ENCODE measurements at places on chromosomes 11 and 22.

GRCh38 chr11:110034806-110035205 lies 58.4 kb upstream of the ZC3H12C start:
- no peak for DNase-seq

DNA sequence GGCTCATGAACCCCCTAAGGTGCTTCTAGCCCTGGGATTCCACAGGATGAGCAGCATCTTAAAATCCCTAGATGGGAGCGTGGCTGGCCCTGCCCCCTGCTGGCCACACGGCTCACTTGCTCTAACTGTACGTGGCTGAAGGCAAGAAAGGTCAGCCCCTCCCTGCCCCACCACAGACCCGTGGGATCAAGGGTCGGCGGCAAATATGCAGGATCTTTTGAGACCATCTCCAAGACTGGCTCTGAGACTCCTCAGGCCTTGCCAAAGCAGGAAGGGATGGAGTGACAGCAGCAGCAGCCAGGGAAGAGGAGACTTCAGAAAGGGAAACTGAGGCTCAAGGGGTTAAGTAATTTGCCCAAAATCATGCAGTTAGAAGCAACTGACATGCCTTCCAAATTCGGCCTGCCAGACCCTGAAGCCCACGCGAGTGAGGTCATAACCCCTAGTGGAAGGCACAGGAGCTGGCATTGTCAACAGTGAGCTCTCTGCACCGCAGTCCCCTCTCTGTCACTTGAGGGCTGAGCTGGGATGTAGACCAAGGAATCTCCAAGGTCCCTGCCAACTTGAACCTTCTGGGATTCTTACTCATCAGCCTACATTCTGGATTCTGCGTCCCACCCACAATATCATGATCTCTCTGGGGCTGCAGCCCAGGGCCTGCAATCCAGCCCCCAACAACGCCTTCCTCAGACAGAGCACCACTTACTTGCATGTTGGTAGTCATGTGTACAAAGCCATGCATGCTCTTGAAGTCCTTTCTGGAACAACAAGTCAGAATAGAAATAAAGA lies 31.4 kb downstream of the CREB3L1 start:
- peak; percentile 74 for DNase-seq

- DNase-seq: no peak
Measured at GRCh38 chr11:22656130-22656529, 10.3 kb upstream of the GAS2 start.

- no peak for DNase-seq
Measured at GRCh38 chr11:134082990-134083389, 14.1 kb downstream of the JAM3 start.

DNA sequence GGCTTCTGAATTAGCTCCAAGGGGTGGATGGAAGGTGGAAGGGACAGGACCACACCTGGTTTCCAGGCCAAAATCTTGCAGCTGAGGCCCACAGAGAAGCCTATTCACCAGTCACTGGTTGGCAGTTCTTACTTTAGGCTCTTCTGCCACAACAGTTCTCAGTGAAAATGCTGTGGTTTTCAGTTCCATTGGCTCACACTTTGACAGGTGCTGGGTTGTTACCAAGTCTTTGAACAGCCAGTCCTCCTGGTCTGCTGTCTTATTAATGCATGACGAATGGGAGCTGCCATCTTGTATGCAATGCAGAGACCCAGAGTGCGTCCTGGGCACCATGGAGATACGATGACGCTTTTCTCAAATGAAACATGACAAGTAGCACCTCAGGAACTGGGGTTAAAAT lies 232.0 kb upstream of the ZBED5 start:
- no peak for DNase-seq

- DNase-seq: no peak
Measured at GRCh38 chr11:96211436-96211835, 131.6 kb downstream of the MAML2 start.

GRCh38 chr11:22728600-22729389 lies 62.4 kb downstream of the GAS2 start:
- no peak for DNase-seq

- DNase-seq: peak; percentile 26
Measured at GRCh38 chr11:67119585-67120391, 725 bp downstream of the KDM2A start.

- DNase-seq: peak; percentile 95
Measured at GRCh38 chr11:8719211-8719649, 36.6 kb downstream of the RPL27A start.

- DNase-seq: no peak
Measured at GRCh38 chr22:37985751-37986281, 1.5 kb upstream of the SOX10 start.

DNA sequence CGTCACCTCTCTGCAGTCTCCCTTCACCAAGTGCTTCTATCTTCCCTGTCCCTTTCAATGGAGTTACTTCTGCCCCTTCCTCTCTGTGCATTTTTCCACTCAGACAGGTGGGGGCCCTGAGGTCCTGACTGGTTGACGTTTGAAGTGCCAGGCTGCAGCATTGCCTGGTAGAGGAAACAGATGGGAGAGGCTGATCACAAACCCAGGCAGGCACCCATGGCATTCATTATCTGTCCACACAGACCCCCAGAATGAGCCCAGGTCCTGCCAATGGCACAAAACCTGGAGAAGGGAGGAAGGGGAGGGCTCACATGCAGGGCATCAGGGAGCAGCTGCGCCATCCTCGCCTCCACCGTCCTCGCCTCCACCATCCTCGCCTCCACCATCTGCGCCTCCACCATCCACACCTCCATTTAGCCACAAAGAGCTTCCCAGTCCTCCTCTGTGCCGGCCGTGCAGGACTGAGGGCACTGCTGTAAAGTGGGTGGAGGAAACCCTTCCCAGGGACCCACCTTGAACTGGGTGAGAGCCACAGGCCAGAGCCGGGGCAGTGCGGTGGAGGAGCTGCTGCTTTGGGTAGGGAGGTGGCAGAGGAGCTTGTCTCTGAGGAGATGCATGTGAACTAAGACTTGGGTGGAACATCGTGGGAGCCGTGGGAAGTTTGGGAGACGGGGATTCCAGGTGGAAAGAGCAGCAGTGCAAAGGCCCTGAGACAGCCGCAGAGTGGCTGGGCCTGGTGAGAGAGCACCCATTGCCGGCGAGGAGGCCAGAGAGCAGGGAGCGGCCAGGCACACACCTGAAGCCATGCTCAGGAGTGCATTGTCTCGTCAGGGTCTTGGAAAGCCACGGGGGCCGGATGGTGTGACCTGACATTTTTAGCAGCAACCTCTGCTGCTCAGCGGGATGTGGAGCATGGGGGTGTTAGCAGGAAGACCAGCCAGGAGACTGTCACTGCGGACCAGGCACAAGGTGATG lies 145.1 kb downstream of the TBC1D22A start:
- DNase-seq: no peak

- no peak for DNase-seq
Measured at GRCh38 chr22:36363349-36363981, 24.3 kb downstream of the MYH9 start.

DNA sequence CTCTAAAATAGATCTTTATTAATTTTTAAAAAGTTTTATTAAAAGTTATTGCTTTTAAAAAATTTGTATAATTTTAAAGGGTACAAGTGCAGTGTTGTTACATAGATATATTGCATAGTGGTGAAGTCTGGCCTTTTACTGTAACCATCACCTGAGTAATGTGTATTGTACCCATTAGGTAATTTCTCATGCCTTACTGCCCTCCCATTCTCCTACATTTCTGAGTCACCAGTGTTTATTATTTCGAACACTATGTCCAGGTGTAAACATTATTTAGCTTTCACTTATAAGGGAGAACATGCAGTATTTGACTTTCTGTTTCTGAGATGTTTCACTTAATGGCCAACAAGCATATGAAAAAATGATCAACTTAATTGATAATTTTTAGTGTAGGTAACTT lies 2.3 kb downstream of the OR51G1 start:
- peak; percentile 5 for DNase-seq

GRCh38 chr11:73671701-73672100 lies 25.3 kb downstream of the PLEKHB1 start:
- no peak for DNase-seq

GRCh38 chr22:26673486-26673885 lies 16.1 kb downstream of the MIAT start:
- peak; percentile 35 for DNase-seq

DNA sequence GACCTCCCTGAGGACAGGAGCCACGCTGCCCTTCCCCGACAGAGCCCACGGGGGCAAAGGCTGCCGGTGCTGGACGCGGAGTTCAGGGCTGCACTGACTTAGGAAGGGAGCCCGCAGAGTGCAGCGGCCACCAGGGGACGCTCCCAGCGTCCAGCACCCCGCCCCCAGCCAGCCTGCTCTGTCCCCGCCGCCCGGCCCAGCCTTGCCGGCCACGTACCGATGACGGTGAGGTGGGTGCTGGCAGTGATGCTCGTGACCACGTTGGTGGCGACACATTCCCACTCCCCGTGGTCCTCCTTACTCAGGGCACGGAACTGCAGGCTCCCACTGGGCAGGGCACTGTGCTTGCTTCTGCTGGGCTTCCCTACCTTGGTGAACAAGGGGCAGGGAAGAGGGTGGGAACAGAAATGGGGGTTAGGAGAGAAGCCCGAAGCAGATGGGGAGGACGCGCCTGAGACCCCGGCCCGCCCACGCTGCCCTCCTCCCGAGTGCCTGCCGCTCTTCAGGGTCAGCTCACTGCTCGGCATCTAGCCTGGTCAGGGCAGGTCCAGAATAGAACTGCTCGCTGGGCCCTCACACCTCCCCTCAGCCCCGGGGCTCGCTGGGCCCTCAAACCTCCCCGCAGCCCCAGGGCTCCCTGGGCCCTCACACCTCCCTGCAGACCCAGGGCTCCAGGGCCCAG lies 25.9 kb downstream of the IGSF9B start:
- DNase-seq: no peak

DNA sequence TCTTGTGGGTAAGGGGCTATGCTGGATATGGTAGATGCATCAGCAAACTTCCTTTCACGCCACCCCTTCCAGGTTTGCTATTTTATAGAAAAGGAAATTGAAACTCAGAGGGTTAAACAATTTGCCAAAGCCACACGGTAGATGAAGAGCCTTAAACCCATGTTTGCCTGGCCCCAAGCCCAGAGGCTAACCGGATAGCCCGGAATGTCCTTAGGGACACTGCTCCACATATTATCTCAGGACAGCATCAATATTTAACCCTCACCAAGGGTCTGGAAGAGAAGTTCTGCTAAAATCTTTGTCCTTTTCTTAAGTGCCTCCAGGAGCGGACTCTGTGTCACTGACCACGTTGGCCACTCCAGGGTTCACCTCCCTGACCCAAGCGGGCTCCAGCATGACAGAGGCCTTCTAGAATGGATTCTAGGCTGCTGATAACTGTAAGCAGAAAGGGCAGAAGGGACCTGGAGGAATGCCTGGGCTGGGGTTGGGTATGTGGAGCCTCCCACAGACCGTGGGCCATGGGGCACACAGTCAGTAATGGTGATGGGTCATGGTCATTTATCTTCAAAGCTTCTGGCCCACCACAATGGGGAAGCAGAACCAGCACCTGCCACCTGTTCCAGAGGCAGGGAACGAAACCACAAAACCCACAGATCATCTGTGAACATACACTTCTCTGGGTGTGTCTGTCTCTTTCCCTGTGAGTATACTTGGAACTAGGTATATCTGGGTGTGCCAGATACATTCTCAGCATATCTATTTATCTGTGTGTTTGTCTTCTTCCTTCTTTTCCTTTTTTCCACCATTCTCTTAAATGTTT lies 5.4 kb upstream of the TMEM86A start:
- DNase-seq: no peak

DNA sequence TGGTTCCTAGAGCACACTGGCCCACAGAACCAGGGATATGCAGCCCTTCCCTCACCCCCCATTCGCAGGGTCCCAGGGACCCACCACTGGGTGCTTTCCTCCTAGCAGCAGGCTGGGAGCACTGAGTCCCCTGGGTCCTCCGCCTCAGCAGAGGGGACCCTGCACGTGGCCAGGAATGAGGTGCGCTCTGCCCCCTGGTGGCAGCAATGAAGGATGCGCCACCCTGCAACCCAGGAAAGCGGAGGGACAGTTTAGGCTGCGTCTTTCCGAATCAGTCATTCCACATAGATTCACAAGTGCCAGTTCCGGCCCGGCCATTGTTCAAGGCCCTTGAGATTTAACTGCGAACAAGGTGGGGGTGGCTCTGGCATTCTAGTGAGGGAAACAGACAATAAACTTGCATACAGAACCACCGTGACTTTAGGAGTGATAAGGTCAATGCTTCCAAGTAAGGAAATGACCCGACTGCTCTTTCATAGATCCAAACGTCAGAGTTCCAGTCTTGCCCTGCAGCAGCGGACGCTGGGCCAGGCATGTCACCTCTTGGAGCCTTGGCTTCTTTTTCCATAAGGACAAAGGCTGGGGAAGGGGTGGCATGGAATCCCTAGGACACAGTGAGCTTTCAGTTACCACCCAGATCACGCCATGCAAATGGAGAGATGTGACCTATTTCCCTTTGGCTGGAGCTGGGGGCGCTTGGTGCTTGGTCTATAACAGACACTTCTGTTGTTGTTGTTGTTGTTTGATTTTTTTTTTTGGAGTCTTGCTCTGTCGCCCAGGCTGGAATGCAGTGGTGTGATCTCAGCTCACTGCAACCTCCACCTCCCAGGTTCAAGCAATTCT lies 7.7 kb downstream of the RIN1 start:
- DNase-seq: peak; percentile 78

- no peak for DNase-seq
Measured at GRCh38 chr11:47337229-47337924, 15.1 kb downstream of the MYBPC3 start.

DNA sequence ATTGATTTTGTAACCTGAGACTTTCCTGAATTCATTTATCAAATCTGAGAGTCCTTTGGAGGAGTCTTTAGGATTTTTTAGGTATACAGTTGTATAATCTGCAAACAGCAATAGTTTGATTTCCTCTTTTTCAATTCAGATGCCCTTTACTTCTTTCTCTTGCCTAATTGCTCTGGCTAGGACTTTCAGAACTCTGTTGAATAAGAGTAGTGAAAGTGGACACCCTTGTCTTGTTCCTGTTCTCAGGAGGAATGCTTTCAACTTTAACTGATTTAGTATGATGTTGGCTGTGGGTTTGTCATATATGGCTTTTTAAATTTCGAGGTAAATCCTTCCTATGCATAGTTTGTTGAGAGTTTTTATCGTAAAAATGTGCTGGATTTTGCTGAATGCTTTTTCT lies 227.4 kb downstream of the CSNK2A3 start:
- no peak for DNase-seq

- no peak for DNase-seq
Measured at GRCh38 chr11:1858154-1858553, 5.3 kb downstream of the LSP1 start.

GRCh38 chr11:100631316-100631715 lies 55.8 kb upstream of the ARHGAP42 start:
- no peak for DNase-seq

- peak; percentile 96 for DNase-seq
Measured at GRCh38 chr11:45857961-45858474, 10.7 kb downstream of the CRY2 start.

DNA sequence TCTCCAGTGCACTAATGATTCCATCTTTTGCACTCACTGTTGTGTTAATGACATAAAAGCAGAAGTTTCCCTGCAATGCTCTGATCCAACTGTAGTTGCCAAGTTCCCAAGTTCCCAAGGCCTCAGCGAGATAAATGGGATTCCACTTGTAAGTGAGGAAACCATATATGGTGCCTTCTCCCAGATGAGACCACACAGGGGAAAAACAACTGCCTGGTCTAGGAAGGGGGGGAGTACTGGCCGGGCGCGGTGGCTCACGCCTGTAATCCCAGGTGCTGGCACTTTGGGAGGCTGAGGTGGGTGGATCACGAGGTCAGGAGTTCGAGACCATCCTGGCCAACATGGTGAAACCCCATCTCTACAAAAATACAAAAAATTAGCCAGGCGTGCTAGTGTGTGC lies 23.3 kb upstream of the RELA start:
- DNase-seq: no peak
